Calu3 (cell line): ENCODE measurements at places on chromosomes 16 and 17. TPM values are rescaled to one million over a fixed set of nuclear protein-coding genes. Genes with fewer than 3 reads are reported as not detected.

The CTRB1 gene
- total RNA-seq: not detected in 2 replicates

The TP53TG3C gene
- not detected in 2 replicates for total RNA-seq

The ADAP2 gene
- total RNA-seq: 2.1 TPM in 1 of 2 replicates, not detected in the other

The RNF43 gene
- 2.9 and 4.5 TPM in 2 replicates for total RNA-seq

DNA sequence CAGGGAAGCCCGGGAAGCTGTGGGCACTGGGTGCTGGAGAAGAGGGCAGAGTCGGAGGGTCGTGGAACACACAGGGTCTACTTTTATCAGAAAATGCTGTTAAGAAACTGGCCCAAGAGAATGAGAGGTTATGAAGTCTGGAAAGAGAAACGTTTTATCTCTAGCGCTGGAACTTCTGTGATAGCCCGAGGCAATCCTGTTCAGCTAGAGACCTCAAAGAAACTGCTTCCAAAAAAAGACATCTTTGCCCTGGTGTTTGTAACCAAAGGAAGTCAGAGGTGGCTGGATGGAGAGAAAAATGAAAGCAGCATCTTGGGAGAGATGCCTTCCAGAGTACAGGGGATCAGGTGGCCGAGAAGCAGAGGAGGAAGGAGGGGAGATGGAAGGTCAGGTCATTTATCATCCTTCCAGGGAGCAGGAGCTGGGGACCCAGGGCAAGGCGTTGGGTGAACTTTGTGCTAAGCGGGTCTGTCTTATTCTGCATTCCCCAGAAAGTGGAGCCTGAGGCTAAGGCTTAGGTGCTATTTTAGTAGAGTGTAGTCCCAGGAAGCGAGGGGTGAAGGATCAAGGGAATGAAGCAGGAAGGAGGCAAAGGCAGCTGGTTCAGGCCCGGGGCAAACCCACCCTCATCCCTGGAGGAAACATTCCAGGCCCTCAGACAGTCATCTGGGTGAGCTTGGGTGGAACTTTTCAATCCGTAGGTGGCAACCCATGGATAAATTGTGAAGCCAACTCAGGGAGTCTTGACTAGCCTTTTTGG is 66.5 kb downstream of the MGAT5B start:
- no peak for DNase-seq

- no peak for DNase-seq
Observed at GRCh38 chr16:67389911-67390815, 3.1 kb downstream of the TPPP3 start.

- DNase-seq: no peak
Observed at GRCh38 chr16:3070608-3071111, 5.2 kb downstream of the IL32 start.

- no peak for DNase-seq
Observed at GRCh38 chr16:48824271-48824670, 214.3 kb upstream of the N4BP1 start.

GRCh38 chr16:70694088-70694867 is 8.4 kb upstream of the MTSS2 start:
- no peak for DNase-seq

DNA sequence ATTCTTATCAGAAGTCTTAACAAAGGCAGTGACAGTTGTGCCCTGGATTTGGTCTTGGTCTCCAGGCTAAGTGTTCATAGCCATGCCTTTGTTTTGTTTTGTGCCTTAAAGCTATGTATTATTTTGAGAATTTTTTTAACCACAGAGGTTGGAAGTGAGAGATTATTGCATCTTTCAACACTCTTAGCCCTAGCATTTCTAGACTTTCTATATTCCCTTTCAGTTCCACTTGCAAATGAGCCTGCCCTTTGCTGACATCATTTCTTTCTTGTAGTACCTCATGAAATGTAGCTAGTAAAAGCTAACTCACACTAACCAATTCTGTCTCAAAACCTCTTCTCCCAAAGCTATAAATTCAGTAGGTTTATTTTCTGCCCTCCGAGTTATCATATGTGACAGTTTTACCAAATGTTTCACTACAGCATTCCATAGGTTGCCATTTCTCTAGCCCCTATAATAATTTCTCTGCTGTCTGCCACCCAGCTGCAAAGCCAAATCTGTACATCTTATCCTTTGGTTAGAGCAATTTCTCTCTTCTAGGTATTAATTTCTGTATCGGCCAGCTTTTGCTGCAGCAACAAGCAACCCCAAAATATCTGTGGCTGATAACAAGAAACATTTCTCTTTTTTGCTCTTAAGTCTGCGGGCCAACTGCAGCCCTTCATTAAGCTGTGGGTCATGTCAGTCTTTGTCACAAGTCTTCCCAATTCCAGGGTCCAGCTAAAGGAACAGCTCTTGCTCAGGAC is 14.2 kb upstream of the CCL1 start:
- no peak for DNase-seq

DNA sequence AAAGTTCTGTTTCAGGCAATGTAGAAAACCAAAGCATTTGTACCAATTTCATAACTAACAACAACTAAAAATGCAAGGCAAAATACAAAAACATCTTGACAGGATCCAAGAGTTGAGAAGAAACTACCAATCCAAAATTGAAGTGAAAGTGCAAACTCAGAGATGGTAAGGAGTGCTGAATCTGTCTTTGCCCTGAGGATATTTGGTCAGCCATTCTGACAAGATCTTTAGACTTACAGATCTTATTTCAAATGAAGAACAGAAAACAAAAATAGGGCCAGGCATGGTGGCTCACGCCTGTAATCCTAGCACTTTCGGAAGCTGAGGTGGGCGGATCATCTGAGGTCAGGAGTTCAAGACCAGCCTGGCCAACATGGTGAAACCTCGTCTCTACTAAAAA is 412.8 kb downstream of the ZFHX3 start:
- DNase-seq: no peak

- DNase-seq: no peak
Observed at GRCh38 chr17:67224736-67225135, 20.3 kb downstream of the HELZ start.

GRCh38 chr17:76943202-76943601 is 75.0 kb downstream of the MGAT5B start:
- no peak for DNase-seq

DNA sequence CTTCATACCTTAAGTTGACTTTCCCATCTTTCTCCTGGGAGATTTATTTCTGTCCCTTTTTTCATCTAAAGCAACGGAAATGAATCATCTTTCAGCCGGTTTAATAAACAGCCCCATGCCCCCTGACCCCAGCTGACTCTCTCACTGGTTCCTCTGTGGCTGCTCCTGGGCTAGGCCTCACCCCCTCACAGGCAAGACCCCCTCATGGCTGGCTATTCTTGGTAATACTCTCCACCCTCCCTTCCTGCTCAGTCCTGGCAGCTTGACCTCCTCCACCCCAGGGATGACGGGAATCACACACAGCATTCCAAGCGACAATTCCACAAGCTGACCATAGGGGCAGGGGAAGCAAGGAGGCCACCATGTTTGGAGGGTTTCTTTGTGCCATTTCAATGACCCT is 1.5 kb upstream of the ADAP2 start:
- no peak for DNase-seq

GRCh38 chr16:84088695-84089395 is 27.9 kb downstream of the MBTPS1 start:
- DNase-seq: no peak
